ENCODE measurements at places on chromosomes 5 and 9. TPM values are rescaled to one million over a fixed set of nuclear protein-coding genes. Genes with fewer than 3 reads are reported as not detected.

DNA sequence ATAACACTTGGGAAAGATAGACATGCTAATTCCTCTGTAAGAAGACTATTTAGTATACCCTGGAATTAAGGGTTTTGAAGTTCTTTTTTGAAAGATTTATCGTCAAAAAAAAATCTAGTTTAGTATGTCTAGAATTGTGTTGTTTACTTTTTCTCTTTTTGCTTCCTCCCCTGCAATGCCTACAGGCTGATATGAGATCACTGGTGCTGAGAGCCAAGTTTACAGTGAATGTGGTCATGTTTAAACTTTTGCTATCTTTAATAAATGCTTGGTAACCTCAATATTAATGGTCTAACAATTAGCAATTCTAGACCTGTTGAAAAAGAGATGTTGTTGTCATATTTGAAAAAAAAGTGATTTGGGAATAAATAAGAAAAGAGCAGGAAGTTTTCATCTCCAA, 86.1 kb downstream of the CWC27 start:
- DNase-seq: no peak

GRCh38 chr9:15542624-15543023, 10.2 kb upstream of the CCDC171 start:
- no peak for DNase-seq

- DNase-seq: no peak
Observed at GRCh38 chr9:71209890-71210289, 88.5 kb upstream of the TRPM3 start.

DNA sequence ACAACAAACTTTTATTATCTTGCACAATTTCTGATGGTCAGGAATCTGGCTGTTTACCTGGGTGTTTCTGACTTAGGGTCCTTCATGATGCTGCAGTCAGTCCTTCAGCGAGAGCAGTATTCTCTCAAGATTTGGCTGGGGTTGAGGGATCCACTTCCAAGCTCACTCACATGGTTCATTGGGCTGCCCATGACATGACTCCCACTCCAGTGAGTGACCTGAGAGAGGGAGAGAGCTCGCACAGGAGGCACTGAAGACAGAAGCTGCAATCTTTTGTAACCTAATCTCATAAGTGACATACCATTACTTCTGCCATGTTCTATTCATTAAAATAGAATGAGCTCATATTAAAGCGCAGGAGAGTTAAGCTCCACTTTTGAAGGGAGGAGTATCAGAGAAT, 212.6 kb downstream of the SPATA31D1 start:
- DNase-seq: no peak

Gene AGGF1
- 15.8 TPM for polyA plus RNA-seq

DNA sequence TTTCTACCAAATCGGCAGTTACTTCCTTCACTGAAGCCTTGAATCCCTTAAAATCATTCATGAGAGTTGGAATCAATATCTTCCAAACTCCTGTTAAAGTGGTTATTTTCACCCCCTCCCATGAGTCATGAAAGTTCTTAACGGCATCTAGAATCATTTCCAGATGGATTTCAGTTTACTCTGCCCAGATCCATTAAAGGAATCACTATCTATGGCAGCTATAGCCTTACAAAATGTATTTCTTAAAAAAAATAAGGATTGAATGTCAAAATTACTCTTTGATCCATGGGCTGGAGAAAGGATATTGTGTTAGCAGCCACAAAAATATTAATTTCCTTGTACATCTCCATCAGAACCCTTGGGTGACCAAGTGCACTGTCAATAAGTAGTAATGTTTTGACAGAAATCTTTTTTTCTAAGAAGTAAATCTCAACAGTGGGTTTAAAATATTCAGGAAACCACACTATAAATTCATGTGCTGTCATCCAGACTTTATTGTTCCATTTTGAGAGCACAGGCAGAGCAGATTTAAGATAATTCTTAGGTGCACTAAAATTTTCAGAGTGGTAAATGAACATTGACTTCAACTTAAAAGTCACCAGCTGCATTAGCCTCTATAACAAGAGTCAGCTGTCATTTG, 767.7 kb downstream of the DTWD2 start:
- DNase-seq: peak; percentile 38

GRCh38 chr9:22244139-22245011, 202.2 kb upstream of the DMRTA1 start:
- peak; percentile 17 for DNase-seq

- DNase-seq: no peak
Observed at GRCh38 chr5:140548300-140548688, 832 bp downstream of the EIF4EBP3 start.
